ENCODE measurements at places on chromosomes 3 and 15.

GRCh38 chr3:48989126-48989795, 780 bp upstream of the P4HTM start:
- DNase-seq = no peak

GRCh38 chr3:72641684-72642083, 206.6 kb downstream of the SHQ1 start:
- DNase-seq = no peak

DNA sequence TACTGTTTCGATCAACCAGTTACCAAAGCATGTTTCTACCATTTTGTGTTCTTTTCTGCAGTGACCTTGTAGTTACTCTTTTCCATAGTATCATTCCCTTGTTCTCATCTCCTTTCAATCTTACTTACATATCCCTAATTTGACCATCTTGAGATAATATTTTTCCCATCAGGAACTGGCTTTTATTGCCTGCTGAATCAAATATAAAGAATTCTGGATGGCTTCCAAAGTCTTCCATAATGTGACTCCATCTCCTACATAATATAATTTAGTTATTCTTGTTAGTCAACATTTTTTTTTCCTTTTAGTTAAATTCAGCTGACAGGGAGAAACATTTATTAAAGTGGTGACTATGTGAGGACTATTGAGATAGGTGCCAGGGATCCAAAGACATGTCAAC, 7.0 kb downstream of the USP8 start:
- DNase-seq = no peak

DNA sequence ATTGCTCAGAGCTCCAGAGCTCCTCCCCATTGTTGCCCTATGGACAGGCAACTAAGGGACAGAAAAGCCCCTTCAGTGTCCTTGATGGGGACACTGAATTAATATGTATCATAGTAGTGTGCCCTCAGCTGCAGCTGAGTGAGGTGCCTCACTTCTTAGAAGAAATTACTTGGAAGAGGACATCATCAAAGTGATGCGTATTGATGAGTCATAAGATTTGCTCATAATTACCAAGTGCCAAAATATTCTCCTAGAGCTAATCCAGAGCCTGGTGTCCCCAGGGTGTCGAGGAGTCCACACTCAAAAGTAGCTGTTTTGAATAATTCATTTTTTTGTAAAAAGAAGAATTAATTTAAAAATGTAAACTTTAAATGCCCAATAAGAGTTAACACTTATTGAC, 200.7 kb upstream of the SEMA6D start:
- DNase-seq = no peak

- DNase-seq = peak; percentile 79
These were observed 164.5 kb downstream of the XXYLT1 start for GRCh38 chr3:195106418-195106906.

GRCh38 chr15:75929799-75930565, 26.3 kb downstream of the FBXO22 start:
- DNase-seq = no peak

DNA sequence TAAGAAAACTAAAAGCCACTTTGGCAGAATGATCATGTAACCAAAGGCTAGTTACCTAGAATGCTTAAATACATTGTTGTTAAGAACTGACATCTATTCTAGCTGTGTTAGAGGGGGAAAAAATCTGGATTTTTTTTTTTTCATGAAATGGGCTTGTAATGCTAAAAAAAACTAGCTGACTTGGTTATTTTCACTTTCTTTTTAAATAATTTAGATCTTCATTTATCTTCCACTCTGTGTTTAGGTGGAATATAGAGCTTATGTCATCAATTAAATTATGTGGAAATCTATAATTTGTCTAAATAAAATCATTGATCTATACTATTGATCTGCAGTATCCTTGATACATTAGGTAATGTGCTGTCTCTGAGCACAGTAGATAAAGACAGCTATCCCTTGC, 217.4 kb downstream of the TCF12 start:
- no peak for DNase-seq

- DNase-seq = peak; percentile 62
These were observed 88.4 kb upstream of the RASGRP1 start for GRCh38 chr15:38652998-38653397.

GRCh38 chr3:16693820-16694219, 88.6 kb upstream of the DAZL start:
- no peak for DNase-seq

DNA sequence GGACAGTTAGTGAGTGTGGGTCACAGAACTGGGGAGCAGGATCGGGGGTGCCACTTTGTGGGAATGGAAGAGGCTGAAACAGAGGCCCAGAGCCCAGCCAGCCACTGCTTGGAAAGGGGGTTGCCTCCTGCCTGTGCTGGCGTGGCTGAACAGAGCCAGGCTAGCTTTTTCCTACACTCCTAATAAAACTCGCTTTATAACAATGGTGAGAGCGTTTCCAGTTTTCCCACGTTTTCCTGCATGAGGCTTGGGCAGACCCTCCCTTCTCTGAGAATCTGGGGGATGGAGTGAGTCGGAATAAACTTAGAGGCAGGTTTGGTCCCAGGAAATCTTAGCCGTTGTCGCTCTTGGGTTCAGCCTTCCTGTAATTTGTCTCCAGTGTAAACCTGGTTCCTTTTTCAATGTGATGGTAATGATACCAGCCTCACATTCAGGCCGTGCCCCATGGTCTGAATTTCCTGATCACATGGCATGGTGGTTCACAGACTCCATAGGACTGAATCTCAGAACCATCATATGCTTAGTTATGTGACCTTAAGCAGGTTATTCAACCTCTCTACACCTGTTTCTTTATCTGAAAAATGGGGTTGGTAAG, 6.5 kb upstream of the FGD5 start:
- DNase-seq = no peak

GRCh38 chr15:77871852-77872371, 205.6 kb downstream of the TBC1D2B start:
- no peak for DNase-seq

DNA sequence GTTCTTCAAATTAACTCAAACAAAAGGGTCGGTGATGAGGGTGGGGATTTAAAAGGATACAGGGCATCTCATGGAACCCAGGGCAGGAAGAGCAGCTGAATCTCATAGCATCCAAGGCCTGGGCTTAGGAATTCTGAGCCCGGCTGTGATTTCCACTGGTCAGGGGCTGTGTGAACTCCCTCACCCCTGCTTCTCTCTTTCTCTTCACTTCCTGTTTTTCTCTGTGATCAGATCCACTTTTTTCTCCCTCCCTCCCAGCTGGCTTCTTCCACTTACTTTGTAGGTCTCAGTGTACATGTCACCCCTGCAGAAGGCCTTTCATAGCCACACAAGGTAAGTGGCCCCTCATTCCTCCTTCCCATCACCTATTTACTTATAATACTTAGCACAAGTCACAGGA, 68.2 kb upstream of the CORO2B start:
- no peak for DNase-seq

DNA sequence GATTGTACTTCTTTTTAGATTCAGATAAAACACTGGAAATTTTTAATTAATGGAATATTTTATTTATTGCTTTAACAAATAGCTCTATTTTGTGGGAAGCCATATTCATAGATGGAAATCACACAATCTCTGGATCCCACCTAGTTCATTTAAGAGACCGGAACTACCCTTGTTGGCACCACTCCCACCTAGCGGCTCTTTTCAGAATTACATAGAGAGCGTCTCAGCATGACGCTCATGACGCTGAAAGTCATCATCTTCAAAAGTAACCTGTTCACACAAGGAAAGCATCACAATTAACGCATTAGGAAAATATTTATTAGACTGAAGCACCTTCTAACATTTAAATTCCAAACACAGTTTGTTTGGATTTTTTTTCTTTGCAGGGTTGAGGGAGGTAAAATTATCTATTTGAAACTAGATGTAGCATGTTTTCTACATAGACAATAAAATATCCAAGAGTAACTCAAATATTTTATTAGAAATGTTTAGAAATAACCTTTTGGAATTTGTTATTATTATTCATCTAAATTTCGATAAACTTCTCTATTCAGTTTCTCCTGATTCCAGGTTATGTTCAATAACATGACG, 214.9 kb upstream of the ARRDC4 start:
- DNase-seq = no peak

DNA sequence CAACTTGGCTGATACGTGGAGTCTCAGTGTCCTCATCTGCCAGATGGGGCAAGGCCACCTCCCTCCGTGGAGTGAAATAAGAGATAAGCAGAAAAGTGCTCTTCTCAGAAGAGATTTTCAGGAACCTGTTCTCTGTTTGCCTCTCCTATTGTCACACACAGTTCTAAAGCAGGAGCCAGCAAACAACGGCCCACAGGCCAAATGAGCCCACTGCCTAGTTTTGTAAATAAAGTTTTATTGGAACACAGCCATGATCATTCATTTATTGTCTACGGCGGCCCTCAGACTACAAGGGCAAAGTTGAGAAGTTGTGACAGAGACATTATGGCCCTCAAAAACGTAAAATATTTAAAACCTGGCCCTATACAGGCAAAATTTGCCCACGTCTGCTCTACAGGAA, 256.8 kb upstream of the IGF1R start:
- no peak for DNase-seq

- DNase-seq = peak; percentile 20
These were observed 78.4 kb upstream of the KLF13 start for GRCh38 chr15:31248263-31248662.

DNA sequence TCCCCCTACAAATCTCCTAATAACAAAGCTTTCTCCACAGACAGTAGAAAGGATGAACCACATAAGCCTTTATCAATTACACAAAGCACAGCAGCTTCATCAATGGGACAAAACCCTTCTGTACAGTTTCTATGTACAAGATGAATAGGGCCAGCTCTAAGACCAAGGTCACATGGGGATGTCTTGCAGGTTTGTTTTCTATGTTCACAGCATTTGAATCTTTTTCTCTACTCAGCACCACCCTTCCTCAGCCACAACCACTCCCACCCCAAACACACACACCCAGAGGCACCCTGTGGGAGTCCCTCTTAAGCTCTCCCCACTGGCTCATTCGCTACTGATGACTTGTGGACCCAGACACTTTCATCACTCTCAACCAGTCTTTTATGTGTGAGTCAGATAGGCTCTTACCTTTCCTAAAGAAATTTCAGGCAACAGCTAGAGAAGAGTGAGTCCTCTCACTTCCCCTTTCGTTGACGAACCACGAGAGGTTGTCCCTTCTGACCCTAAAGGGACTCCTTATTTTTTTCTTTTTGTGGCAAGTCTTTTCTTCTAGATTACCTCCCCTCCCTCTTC, 57.9 kb downstream of the ARHGAP31 start:
- no peak for DNase-seq

GRCh38 chr3:94776401-94776915, 713.6 kb downstream of the NSUN3 start:
- DNase-seq = no peak

- peak; percentile 50 for DNase-seq
These were observed 5.4 kb upstream of the SENP7 start for GRCh38 chr3:101518421-101518871.

DNA sequence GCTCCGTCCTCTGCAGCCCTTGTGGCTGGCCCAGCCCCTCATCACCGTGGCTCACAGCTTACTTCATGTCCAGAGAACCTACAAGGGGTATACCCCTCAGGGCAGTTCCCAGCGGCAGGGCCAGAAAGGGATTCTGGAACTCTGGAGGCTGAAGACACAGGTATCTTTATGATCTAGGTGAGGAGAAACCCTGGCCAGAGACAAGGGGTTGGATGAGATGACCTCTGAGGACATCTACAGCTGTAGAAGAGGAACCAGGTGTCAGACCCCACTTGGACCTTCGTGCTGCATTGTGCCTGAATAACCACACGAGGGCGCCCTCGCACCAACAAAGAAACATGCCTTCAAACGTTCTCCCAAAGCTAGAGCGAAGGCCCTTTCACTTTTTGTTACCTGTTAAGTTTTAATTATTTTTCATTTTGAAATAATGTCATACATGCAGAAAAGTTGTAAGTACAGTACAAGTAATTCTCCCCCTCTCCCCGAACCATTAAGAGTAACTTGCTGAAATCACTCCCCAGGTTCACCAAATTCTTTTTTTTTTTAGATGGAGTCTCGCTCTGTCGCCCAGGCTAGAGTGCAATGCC, 118.7 kb upstream of the SMAD3 start:
- peak; percentile 73 for DNase-seq

DNA sequence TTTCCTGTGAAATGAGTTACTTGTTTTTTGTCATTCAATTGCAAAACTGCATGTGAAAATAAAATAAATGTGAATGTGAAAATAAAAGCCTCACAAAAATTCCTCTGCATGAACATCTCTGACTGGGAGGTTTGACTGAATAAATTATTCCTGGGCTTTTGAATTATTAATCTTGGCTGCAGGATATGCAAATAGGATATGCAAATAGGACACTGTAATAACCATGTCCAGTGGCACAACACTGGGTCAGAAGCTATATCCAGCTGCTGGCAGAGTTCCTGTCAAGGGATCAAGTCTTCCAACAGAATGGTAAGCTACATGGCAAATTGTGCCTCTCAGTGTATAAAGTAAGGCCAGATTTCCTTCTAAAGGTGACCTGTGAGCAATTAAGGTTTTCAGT, at the start of gene SUCNR1:
TSS of gene SUCNR1 (plus strand) at position 246 of the 400 bp plus-strand sequence. CDS start 6,250 bp downstream, outside the sequence.
- DNase-seq = no peak
